Bone marrow (tissue), 2 donors: ENCODE measurements at places on chromosomes 7 and 10.

DNA sequence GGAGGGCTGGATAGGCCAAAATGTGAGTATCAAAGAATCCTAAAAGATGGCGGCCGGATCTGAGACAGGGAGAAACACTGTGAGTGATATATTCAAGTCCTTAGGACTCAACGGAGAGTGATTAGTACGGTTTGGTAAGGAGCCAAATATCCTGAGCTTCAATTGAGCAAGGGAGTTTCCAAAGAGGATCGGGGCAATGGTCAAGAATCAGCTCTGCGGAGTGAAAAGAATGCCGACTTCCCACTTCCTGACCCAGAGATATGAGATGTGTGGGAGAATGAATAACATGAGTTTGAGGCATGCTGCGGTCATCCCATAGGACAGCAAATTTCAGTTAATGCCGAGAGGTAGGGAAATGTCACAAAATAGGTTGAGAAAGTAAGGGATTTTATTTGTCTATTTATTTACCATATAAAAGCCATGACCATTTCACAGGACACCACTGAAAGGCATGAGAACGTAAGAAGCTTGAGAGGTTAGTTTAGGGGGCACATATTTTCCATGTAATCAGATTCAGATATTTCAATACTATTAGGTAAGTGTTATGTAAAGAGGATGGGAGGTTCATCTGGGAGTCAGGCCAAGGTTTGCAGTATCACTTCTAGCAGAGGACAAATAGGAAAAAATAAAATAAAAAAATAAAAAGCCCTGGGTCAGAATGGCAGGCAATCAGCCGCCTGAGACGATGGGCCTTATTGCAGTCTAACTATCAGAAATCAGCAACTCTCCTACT, 165.6 kb downstream of the HGF start:
- DNase-seq = no peak

- no peak for DNase-seq
Observed at GRCh38 chr7:1950066-1950451, 280.0 kb downstream of the ELFN1 start.

DNA sequence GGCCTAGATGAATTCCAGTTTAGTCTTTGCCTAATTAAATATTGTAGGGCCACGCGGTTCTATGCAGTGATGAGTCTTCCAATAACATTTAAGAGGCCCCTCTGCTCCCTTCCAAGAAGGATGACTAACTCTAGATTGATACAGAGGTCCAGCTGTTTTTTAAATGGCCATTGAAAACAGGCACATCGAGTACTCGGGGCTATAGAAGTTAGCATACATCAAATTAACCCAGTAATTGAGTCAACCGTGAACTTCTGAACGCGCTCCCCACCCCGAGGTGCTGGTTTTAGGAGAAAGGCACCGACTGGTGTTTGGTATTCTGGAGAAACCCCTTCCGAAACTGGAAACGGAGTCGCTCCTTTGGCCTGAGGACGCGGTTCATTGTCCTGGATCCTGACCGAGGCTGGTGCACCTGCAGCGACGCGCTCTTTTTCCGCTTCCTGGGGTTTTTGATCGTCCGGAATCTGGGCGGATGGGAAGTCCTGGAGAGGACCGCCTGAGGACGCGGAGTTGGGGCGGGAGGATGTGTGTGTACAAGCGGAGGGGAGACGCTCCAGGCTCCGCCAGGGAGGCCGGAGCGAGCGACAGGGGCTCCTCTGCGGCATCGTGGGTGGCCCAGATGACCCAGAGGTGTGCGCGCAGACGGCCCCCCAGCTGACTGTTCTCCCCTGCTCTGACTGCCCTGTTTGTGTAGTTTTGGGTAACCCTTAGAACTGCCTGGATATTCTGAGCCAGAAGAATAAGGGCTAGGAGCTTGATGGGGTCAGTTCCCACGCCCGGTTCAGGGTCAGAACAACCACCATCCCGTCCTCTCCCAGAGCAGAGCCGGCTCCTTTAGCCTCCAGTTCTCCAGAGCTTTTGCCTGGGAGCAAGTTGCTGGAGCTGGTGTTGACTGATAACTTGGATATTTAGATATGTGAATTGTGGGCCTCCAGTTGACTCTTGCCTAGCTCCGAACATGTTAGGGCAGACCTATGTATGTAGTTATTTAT, 711 bp downstream of the FAM221A start:
- DNase-seq = no peak

DNA sequence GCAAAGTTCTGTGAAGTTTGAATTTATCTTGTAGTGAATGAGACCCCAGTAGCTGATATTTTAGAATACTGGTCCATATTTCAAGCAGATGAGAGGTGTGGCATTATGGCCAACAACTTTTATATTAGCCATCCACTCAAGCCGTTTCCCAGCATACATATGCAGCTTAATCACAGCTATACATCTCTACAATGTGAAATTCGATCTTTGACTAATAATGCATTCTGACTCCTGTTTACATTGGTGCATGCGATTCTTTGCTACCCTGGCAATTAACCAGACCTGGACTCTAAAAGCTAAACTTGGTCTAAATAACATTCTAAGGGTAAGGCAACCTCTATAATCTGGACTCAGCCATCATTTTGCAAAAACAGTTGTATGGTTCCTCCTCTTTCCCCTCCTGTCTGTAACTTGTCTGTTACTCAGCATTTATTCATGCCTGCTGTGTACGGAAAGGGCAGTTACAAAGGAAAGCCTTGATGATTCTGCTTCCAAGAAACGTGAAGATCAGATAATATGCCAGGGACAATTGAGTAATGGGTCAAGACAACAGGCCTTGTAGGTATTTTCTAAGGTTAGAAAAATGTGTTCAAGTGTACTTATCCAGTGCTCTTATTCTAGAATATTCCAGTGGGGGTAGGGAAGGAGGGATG, 50.6 kb downstream of the PNLIPRP2 start:
- DNase-seq = no peak

DNA sequence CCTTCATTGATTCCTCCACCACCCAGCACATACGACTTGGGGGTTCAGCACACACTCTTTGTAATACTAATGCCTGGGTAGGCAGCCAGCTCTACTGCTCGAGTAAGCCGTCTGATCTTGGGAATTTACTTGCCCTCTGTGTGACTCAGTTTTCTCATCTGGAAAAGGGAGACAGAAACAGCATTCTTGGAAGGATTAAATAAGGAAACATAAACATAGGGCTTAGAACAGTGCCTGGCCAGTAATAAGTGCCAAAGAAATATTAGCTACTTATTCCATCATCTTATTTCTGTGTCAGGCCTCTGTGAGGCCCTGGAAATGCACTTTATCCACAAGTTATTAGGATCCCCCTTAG, 130.1 kb downstream of the TNS3 start:
- DNase-seq = no peak

DNA sequence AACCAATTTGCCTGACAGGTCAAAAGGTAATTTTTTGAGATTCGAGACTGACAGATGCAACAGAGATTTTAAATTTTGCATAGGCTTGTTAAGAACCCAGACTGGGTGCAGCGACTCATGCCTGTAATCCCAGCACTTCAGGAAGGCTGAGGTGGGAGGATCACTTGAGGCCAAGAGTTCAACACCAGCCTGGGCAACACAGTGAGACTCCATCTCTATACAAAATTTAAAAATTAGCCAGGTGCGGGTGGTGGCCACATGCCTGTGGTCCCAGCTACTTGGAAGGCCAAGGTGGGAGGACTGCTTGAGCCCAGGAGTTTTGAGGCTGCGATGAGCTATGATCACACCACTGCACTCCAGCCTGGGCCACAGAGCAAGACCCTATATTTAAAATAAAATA, 34.6 kb downstream of the AMZ1 start:
- no peak for DNase-seq

DNA sequence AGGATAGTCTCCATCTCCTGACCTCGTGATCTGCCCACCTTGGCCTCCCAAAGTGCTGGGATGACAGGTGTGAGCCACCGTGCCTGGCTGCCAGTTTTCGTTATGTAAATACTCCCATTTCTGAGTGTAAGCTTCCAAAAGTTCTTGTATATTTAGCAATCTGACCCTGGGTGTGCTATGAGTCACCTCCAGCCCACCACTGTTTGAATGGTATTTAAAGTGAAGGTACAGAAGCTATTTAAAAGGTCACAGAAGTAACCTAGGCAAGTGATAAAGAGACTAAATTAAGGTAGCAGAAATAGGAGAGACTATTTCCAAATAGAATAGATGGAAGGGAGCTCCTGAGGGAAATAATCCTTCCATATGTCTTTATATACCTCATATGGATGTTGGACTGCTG, 3.9 kb upstream of the ANKRD7 start:
- no peak for DNase-seq

DNA sequence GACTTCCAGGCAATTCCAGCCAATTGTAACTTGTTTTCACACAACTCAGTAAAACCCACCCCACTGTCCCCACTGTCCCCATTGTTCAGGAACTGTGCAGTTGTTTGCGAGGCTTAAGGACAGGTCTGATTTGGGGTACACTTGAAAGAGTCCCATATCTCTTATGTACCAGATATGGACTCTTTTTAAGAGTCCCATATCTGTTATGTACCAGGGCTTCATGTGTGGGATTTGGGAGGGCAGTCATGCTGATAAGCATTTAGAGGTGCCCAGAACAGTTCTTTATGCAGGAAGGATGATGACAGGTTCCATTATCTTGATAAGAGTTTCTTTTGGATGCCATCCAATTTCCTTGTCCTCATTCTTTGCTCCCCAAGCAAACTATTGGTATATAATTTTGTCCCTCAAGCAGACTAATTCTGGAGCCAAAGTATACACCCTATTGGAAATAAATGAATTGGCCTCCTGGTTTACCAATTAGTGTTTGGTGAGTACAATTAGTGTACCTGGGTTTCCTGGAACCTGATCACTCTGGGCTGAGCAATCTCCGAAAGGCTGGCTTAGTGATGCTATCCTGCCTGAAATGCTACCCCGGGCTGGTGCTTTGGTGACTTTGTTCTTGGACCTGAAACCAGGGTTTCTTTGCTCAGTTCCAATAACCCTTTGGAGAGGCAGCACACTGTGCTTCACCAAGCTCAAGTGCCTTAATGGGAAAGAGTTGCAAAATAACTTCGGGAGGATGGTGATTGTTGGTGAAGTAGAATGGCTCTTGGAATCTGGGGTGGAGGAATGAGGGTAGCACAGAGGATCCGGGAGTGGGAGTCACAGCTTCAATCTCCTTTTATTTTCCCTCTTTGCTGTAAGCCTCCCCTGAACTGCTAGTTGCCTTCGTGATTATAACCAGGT, 6.2 kb upstream of the DMBT1 start:
- no peak for DNase-seq

GRCh38 chr10:31694929-31695837, 233.4 kb downstream of the ARHGAP12 start:
- no peak for DNase-seq

DNA sequence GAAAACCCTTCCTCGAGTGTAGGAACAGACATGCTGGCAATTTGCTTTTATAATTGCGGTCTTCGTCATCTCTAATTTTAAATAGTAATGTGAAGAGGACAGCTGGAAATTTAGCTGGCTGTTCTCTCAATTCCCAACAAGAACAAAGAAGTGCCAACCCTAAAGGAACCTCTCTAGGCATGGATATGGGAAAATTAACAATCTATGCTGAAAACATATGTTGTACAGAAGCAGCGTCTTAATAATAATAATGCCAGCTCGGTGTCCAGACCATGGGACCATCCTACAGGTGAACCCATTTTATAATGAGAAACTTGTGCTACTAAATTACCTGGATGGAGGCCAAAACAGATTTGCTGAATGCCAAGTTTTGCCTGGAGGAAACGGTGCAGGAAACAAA, 641.4 kb upstream of the MGMT start:
- no peak for DNase-seq

GRCh38 chr10:109317746-109318366, 605.5 kb downstream of the XPNPEP1 start:
- no peak for DNase-seq

GRCh38 chr7:25726781-25727311, 425.2 kb upstream of the NFE2L3 start:
- no peak for DNase-seq

DNA sequence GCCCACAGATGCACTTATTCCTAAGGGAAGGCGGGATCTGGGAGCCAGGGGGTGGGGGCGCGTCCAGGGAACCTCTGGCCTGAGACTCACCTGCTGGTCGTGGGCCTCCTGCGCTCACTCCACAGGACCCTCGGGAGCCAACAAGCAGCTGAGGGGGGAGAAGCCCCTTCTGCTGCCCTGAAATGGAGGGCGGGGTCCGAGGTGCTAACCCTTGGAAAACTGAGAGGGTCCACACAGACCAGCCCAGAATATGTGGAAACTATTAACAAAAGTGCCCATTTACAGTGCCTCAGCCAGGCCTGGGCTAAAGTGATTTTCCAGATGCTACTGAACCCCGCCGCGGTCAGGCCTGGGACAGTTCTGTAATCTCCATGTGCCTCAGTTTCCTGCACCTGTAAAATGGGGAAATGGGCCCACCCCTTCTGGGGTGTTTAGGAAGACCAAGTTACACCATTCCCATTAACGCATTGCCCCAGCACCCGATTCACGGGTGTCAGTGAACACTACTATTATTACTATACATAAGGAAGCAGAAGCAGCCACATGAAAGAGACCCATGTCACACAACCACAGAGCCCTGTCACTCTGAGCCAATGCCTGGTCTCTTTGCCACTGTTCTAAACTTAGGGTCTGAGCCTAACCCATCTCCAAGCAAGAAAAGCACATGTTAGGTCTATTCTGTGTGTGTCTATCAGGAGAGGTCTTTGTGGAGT, 630 bp upstream of the VSTM4 start:
- DNase-seq = no peak

DNA sequence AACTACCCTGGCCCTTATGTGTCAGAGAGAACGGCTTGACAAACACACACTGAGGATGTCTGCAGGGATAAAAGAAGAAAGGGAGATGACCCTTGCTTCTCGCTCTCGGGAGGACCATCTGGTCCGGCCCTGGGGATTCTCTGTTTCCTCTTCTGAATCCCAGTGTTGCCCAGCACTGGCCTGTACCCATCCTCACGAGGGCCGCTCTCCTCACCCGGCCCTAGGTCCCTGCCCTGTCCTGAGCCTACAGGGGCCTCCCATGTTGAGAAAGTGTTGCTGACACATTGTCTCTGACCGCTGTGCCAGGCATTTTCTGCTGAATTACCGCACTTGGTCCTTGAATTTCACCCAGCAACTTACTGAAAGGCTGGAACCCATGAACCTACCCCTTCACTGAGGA, 171.9 kb upstream of the LANCL2 start:
- no peak for DNase-seq

DNA sequence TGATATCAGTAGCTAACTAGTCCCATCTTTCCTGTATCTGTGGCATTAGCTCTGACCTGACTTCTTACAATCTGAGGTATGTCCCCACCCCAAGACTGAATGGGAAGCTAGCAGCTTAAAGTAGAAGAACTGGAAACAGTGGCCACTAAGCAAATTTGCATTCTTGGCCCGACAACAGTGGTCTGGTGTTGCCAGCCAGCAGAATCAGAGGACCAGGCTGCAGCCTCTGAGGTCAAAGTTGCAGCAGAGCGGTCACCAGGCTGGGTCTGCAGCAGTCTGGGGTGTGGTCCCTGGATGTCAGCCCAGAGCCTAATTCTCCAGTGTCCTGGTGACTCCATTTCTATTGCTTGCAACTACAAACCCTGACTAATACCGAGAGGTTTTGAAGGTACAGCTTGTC, 26.3 kb downstream of the FAM107B start:
- DNase-seq = no peak
